Renal cortical epithelial cell (primary cell): ENCODE measurements at places on chromosomes 16 and 17.

DNA sequence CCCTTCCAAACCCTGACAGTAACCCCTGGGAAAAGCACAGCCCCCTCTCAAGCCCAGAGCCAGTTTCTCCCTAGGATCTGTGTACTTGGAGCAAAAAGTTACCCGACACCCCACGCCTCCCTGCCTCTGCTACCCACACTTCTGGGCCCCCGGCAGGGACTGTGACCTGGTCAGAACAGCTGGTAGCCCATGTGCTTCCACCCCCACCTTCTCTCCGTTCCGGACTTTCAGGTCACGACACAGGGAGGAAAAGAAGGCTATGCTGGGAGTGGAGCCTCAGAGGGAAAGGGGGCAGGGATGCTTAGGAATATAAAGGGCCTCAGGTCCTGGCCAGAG is 6.4 kb downstream of the PPY start:
- DNase-seq: peak; percentile 10

DNA sequence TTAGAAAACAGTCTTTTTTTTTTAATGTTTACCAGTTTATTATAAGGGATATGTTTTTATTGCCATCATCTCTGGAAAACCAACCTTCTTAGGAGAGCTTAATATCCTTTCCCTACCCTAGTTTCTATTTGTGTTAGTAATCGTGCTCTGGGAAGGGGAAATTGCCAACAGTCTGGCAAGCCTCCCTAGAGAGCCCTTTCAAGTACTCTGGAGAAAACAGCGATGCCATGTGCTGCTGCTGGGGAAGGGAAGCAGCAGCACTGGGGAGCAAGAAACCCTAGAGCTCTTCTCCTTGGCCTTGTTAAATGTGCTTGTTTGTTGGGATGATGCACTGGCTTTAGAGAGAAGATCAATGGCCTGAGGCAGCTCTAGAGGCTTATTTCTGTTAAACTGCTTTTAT is 10.3 kb downstream of the RETREG3 start:
- DNase-seq: no peak

DNA sequence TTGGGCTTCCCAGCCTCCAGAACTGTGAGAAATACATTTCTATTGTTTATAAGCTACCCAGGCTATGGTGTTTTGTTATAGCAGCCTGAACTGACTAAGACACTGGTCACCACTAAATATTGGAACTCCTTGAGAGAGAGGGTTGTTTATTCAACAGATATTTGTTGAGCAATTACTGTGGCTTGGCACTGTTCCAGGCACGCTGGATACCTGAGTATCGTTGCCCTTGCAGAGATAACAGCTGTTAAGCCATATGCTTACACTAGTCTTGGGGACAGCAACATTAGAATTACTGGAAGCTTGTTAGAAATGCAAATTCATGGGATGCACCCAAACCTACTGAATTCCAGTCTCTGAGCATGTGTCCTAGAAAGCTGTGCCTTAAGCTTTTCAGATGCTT is 230.7 kb downstream of the HS3ST4 start:
- DNase-seq: no peak

- DNase-seq: no peak
Observed at GRCh38 chr16:28883221-28883996, 5.1 kb downstream of the ATP2A1 start.

DNA sequence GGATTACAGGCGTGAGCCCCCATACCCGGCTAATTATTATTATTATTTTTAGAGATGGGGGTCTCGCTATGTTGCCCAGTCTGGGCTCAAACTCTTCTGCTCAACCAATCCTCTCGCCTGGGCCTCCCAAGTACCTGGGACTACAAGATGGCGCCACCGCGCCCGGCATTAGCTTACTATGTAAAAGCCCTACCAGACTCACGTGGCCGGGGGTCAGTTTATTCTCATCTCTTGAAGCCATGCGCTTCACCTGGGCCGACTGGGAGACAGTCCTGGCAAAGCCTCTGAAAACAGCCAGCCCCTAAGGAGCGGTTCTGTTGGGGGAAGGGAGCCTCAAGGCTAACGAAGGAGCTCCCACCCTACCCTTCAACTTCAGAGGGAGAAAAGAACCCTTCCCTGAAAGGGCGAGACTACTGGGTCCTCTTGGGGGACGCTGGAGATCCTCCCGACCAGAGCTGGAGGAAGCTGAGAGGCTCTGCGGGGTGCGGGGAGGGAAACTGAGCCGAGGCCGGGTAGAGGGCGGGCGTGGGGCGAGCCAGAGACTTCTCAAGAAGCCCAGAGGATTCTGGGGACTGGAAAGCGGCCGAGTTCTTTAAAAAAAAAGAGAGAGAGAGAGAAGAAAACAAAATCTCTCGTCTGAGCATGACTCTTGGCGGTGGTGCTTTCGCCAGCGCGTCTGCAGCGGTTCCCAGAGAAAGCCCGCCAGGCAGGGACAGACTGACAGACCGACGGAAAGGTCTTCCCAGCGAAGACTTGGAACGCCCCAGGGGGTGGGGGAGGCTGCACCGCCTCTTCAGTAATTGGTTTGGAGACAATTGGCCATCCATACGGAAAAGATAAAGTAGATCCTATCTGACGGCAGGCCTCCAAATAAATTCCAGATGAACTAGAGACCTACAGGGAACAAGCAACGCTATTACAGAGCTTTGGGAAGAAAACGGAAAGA is 5.6 kb upstream of the TUBG2 start:
- no peak for DNase-seq

DNA sequence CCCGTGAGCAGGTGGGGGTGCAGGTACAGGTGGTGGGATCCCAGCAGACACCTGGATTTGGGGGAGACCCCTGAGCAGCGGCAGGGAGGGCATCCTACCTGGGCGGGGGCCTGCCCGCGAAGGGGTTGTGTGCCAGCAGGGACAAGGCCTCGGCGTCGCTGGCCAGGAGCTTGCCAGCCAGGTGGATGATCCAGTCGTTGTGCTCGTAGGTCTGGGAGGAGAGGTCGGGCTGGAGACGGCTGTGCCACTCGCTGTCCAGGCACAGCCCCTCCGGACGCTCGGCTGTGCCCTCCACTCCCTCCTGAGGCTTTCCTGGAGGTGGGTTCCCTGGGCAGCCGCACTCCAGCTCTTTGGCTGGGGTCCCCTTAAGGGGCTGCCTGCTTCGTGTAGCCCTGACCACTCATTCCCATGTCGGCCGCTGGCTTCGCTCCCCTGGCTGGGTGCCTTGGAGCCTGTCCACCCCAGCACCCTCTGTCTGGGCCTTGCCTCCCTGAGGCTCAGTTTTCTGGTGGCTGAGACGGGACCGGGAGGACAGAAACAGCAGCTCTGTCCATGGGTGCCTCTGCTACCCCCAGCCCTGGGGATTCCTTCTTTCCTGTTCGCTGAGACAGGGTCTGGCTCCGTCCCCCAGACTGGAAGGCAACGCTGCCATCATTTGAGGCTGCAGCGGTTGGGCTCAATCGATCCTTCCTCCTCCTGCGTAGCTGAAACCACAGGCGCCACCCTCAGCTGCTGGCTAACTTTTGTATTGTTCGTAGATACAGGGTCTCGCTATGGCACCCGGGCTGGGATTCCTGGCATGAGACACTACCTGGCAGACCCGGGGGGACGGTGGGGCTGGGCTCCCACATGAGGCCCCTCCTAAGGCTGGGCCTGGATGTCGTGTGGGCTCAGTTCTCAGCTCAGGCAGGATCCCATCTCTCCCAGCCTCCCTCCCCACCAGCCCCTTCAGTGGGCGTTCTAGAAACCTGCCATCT is 68.6 kb upstream of the GNG13 start:
- DNase-seq: no peak
